ENCODE measurements at places on chromosomes 16 and 17. TPM values are rescaled to one million over a fixed set of nuclear protein-coding genes. Genes with fewer than 3 reads are reported as not detected.

DNA sequence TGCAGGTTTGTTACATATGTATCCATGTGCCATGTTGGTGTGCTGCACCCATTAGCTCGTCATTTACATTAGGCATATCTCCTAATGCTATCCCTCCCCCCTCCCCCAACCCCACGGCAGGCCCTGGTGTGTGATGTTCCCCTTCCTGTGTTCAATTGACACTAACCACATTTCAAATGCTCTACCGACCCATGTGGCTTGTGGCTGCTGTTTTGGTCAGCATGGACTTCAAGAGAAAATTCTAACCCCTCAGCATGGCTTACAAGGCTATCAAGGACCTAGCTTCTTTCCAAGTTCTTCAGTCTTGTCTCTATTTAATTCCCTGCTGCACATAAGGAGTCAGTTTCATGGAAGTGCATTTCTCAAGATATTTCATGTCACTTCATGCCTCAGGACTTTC lies 52.9 kb downstream of the MMD start:
- H3K36me3 ChIP-seq, result peaks cover 5% of the 10 kb centered on the region
- no peaks in the 10 kb centered on the region for H3K27me3 ChIP-seq
- DNase-seq, result no peak
- H3K4me1 ChIP-seq, result peaks cover 6% of the 10 kb centered on the region
- no peak overlapping the region for H3K27ac ChIP-seq

- peaks cover 4% of the 10 kb centered on the region for H3K36me3 ChIP-seq
- no peaks in the 10 kb centered on the region for H3K27me3 ChIP-seq
- DNase-seq, result no peak
- H3K4me1 ChIP-seq, result peaks cover 17% of the 10 kb centered on the region
- no peak overlapping the region for H3K4me3 ChIP-seq
- H3K27ac ChIP-seq, result no peak overlapping the region
These were observed 17.6 kb downstream of the TEX2 start for GRCh38 chr17:64245218-64246145.

- peaks cover 2% of the 10 kb centered on the region for H3K4me1 ChIP-seq
- peak overlapping the region; percentile 5 for H3K27ac ChIP-seq
- no peaks in the 10 kb centered on the region for H3K27me3 ChIP-seq
These were observed 30.4 kb upstream of the PITPNA start for GRCh38 chr17:1592751-1593629.

- DNase-seq, result no peak
- H3K4me1 ChIP-seq, result peaks cover 7% of the 10 kb centered on the region
- no peaks in the 10 kb centered on the region for H3K36me3 ChIP-seq
- H3K27ac ChIP-seq, result peak overlapping the region; percentile 60
These were observed 9.2 kb upstream of the SERPINF1 start for GRCh38 chr17:1752425-1753262.

GRCh38 chr17:13704333-13704732 lies 102.6 kb upstream of the HS3ST3A1 start:
- DNase-seq, result no peak
- no peak overlapping the region for H3K4me3 ChIP-seq
- peaks cover 11% of the 10 kb centered on the region for H3K4me1 ChIP-seq
- no peak overlapping the region for H3K27ac ChIP-seq
- no peaks in the 10 kb centered on the region for H3K36me3 ChIP-seq

CCL17 gene
- not detected for total RNA-seq

UNC45B gene
- total RNA-seq, result 0.36 TPM

DNA sequence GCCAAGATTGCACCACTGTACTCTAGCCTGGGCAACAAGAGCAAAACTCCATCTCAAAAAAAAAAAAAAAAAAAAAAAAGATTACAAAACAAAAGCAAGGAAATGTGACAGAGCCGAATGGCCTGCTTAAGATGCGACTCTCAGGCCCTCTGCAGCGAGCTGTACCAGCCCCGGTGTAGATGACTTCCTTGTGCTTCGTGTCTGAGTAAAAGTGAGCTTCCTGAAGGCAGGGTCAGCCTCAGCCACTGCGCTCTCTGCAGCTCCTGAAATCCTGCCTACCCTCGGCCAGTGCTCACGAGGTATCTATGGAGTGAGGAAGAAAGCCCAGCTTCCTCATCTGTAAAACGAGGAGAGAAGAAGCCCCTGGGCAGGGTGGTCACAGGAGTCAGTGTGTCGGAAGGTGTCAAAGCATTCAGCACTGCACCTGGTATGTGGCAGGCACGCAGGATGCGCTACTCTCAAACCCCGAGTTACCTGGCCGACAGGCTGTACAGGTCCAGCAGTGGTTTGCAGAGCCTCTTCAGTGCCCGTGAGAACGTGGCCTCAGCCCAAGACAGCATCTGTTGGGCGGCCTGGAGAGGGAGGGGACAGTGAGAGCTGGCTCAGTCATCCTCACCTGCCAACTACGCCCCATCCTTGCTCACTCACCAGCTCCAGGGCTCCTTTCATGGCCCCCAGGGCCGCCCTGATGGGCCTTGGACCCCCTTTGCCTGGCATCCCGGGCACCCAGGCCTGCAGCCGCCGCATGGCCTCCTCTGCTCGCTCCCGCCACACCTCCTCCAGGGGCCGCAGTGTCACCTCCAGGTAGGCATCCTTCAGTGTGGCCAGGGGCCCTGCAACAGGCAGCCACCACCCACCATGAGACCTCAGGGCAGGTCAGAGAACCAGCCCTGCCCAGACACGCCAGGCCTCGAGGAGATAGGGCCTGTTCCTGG lies 44.6 kb downstream of the RMI2 start:
- H3K27me3 ChIP-seq, result no peaks in the 10 kb centered on the region
- DNase-seq, result no peak
- no peaks in the 10 kb centered on the region for H3K36me3 ChIP-seq
- no peak overlapping the region for H3K27ac ChIP-seq
- no peak overlapping the region for H3K4me3 ChIP-seq
